ENCODE measurements at places on chromosomes 5 and 9. TPM values are rescaled to one million over a fixed set of nuclear protein-coding genes. Genes with fewer than 3 reads are reported as not detected.

Gene STKLD1
- 1.3 TPM for total RNA-seq

Gene TTC1
- total RNA-seq = 50.1 TPM

Gene FOXD4L3
- not detected for total RNA-seq

Gene INSL4
- not detected for total RNA-seq

Gene MYORG
- 3.0 TPM for total RNA-seq

Gene TLE1
- 54.0 TPM for total RNA-seq

Gene TPM2
- total RNA-seq = 288 TPM

Gene PCDHB7
- 7.9 TPM for total RNA-seq

Gene CYSRT1
- 0.60 TPM for total RNA-seq

Gene NAIP
- 32.2 TPM for total RNA-seq

Gene FAXDC2
- 23.8 TPM for total RNA-seq

Gene PFN3
- not detected for total RNA-seq

Gene LCN9
- not detected for total RNA-seq

Gene GDA
- 0.55 TPM for total RNA-seq

Gene PLPPR1
- 73.4 TPM for total RNA-seq

Gene TTC16
- not detected for total RNA-seq

Gene GRIN3A
- total RNA-seq = 7.5 TPM

Gene ZCCHC7
- total RNA-seq = 31.3 TPM

Gene PSAT1
- total RNA-seq = 35.4 TPM

Gene PLAC8L1
- total RNA-seq = not detected

Gene ZDHHC11
- total RNA-seq = 10.3 TPM

Gene CDKN2A
- 0.82 TPM for total RNA-seq

Gene SAXO1
- 0.05 TPM for total RNA-seq

Gene ACTBL2
- not detected for total RNA-seq

Gene MAMDC4
- total RNA-seq = 8.2 TPM

Gene TMEM174
- total RNA-seq = not detected

Gene CAMK4
- 28.8 TPM for total RNA-seq

Gene TGFBI
- total RNA-seq = 191 TPM

Gene TNC
- 44.4 TPM for total RNA-seq

Gene LHX2
- 47.3 TPM for total RNA-seq

Gene GOLGA1
- 21.7 TPM for total RNA-seq

Gene DOLPP1
- total RNA-seq = 8.9 TPM

Gene ITGA1
- total RNA-seq = 51.3 TPM

Gene FAM219A
- total RNA-seq = 13.4 TPM

Gene ZNF883
- total RNA-seq = 18.9 TPM

Gene PCAT7
- not detected for total RNA-seq

Gene CTSV
- 9.3 TPM for total RNA-seq

Gene ZNF79
- 19.1 TPM for total RNA-seq

Gene WDR36
- total RNA-seq = 48.0 TPM

Gene GAS1
- 146 TPM for total RNA-seq

Gene FOXD4
- 0.82 TPM for total RNA-seq

Gene PCA3
- total RNA-seq = 0.27 TPM

Gene RALGPS1
- total RNA-seq = 35.3 TPM

Gene TLR4
- 12.6 TPM for total RNA-seq

Gene TSTD2
- total RNA-seq = 38.9 TPM

Gene WNT8A
- total RNA-seq = not detected

Gene ORM1
- not detected for total RNA-seq

Gene ITK
- total RNA-seq = 0.44 TPM

Gene FST
- 11.4 TPM for total RNA-seq

Gene ACOT12
- not detected for total RNA-seq

Gene EIF4E1B
- 0.55 TPM for total RNA-seq

All from camera-type eye (tissue), 1 donor.